ENCODE measurements at places on chromosomes 13 and 19. TPM values are rescaled to one million over a fixed set of nuclear protein-coding genes. Genes with fewer than 3 reads are reported as not detected.

DNA sequence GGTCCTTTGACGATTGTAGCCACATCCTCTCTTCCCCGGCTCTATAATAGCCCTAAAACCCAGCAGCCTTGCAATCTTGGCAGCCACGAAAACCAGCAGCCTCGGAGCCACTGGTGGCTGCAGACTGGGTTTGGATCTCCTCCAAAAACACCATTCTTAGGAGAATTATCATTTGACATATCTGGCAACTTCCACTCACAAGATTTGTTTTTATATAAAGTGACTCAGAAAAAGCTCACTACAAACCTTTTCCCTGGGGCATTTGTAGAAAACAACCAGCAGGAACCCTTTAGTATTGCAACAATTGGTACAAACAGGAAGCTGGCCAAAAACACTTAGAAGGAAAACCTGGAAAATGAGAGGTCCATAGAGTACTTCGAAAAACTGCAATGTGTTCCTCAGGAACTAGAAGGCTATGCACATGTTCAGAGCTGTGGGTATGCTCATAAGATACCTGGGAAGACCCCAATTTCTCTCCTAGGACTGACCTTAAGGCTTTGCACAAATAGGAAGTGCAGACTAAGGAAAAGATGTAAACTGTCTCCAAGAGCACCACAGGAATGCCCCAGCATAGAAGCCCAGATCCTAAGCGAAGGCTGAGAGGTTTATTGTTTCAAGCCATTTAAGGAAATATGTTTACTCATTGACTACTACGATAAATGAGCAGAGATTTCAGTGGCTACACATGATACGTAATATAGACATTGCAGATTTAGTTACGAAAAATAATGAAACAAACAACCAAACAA lies 71.2 kb downstream of the MYO16 start:
- no peak for DNase-seq

- no peak for DNase-seq
Measured at GRCh38 chr19:50008532-50008931, 16.6 kb downstream of the VRK3 start.

- DNase-seq = no peak
Measured at GRCh38 chr19:34416021-34416545, 11.9 kb downstream of the PDCD2L start.

GRCh38 chr19:33654840-33655508 lies 33.2 kb downstream of the CHST8 start:
- no peak for DNase-seq

DNA sequence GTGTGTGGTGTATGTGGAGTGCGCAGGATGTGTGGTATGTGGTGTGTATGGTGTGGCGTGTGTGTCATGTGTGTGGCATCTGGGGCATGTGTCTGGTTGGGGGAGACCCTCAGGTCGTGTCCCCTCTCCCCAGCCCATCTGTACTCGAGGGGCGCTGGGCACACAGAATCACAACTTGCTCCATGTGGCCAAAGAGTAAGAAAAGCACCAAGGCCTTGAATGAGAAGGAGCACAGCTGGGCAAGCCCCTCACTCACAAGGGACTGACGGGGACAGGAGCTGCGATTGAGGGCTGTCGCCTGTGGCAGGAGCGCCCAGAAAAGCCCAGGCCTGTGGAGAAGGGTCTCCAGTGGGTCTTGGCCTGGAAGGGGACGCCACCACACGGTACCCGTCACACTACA lies 62.8 kb downstream of the PEPD start:
- no peak for DNase-seq

DNA sequence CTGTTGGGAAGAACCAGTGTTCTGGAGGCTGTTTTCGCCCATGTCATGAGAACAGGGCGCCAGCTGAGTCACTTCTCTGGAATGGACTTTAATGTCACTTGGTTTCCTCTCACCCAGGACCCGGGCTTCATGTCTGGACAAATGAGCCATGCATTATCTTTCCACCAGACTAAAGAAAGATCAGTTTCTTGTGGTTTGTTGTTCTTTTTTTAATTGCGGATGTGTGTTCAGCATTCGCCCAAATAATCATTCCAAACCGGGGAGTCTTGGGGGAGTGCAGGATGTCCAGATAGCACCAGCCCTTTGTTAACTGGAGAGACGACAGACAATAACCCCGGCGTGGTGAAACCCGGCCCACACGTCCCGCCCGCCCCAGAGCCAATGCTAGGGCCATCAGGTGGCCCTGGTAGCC lies 102.5 kb downstream of the COL4A2 start:
- no peak for DNase-seq

DNA sequence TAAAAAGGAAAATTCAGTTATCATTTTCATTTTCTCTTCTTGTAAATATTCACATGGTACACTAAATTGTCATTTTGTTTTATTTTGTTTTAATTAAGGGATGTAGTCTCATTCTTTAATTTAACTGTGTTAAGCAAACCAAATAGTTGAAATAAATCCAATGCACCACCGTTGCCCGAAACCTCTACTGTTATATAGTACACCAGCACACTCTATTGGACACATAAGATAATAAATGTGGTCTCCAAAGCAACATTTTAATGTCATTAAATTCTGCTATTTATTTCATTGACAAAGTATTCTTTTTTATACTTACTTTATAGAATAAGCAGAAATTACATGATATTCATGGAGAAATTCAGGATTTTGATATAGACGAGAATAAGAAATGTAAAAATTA lies 156.4 kb upstream of the FREM2 start:
- DNase-seq = no peak

GRCh38 chr13:77930430-77930829 lies 11.8 kb upstream of the EDNRB start:
- no peak for DNase-seq

- no peak for DNase-seq
Measured at GRCh38 chr13:66048888-66049287, 1181.2 kb downstream of the PCDH9 start.

- DNase-seq = no peak
Measured at GRCh38 chr13:89930861-89931260, 1416.6 kb upstream of the MIR17HG start.

- DNase-seq = no peak
Measured at GRCh38 chr13:72932250-72932649, 126.6 kb upstream of the KLF5 start.

DNA sequence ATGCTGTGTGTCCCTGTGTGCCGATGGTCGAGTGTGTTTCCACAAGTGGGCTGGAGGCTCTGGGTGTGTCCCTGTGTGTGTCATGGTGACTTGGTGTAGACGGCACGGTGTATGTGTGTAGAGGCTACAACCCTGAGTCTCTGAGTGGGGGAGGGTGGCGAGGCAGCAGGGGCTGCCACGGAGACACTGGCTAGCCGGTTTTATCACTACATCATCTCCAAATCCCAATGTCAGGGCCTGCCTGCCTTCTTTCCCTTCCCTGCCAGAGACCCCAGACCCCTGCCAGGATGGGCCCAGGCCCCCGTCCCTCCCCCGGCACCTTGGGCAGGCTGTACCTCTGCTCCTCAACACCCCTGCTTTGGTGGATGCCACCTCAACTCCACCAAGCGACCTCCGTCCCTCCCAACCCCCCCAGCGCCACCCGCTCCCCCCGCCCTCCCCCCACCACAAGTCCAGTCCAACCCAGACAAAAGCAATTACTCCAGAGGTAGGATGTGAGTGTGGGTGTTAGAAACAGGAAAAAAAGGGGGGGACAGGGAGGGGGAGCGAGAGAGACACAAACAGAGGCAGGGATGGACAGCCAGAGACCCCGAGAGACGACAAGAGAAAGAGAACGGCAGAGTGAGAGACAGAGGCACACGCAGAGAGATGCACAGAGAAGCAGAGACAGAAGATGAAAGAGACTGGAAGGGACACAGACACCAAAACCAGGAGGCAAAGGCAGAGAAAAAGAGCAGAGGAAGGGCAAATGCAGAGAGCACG lies 21.6 kb upstream of the POU2F2 start:
- DNase-seq = no peak

GRCh38 chr13:103525530-103525929 lies 459.3 kb upstream of the SLC10A2 start:
- no peak for DNase-seq

DNA sequence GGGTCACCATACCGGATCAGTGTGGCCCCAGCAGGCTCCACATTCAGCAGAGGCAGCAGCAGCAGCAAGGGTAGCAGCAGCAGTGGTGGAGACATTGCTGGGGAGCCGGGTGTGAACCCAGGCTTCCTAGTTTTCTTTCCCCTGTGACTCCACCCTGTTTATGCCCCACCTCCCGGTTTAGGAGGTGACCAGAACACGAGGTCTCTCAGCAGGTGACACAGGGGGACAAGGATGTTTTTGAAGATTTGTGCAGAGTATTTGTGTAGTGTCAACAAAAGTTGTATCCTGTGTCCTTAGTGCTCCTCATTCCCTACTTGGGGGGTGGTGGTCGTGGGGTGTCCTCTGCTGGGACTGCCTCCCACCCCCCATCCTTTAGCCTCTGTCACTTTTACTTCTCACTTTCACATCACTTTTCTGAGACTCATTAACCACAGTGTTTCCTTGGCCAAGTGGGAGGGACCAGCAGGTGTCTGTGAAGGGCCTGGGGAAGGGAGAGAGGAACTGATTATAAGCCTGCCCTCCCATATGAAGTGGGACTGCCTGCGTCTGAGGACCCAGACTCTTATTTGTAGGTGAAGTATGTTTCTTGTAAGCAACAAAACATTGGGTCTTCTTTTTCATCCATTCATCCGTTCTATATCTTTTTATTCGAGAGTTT lies 15.6 kb upstream of the KCNC3 start:
- DNase-seq = no peak

GRCh38 chr13:27274631-27275030 lies 4.0 kb downstream of the RASL11A start:
- no peak for DNase-seq

- no peak for DNase-seq
Measured at GRCh38 chr13:90103099-90103784, 1244.2 kb upstream of the MIR17HG start.

GRCh38 chr13:60646620-60647019 lies 249.6 kb downstream of the TDRD3 start:
- DNase-seq = no peak

DNA sequence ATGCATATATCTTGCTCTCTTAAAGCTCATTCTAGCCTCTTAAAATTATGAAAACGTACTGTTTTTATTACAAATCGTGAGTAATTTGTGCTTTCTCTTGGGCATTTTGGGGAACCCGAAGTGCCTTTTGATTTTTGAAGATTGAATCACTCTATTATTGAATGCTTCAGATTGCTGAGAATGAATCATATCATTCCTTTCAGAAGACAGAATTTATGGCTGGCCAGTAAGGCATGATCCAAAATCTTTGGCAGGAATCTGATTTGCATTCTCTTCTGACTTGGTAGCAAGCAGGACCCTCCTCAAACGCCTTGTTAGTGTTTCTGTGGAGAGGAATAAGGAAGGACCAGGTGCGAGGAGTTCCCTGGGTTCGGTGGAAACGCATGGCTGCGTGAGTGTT lies 49.5 kb downstream of the STARD13 start:
- DNase-seq = no peak

GRCh38 chr19:55541091-55541490 lies 4.2 kb upstream of the SBK2 start:
- no peak for DNase-seq

- no peak for DNase-seq
Measured at GRCh38 chr13:42466123-42466522, 107.8 kb upstream of the TNFSF11 start.

DNA sequence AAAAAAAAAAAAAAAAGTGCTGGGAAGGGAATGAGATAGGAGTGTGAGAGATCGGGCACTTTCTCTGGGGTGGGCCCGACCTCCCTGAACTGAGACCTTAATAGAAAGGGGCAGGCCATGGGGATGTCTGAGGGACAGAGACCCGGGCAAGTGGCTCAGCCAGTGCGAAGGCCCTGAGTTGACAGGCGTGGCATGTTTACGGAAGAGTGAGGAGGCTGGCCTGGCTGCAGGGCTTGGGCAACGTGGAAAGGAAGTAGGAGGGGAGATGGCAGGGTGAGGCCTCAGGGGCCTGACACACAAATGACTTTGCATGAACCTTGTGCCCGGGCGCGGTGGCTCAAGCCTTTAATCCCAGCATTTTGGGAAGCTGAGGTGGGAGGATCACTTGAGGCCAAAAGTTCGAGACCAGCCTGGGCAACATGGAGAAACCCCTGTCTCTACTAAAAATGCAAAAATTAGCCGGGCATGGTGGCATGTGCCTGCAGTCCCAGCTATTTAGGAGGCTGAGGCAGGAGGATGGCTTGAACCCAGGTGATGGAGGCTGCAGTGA lies 13.9 kb downstream of the FCHO1 start:
- DNase-seq = peak; percentile 88

GRCh38 chr13:97387890-97388289 lies 46.1 kb upstream of the RAP2A start:
- DNase-seq = no peak

DNA sequence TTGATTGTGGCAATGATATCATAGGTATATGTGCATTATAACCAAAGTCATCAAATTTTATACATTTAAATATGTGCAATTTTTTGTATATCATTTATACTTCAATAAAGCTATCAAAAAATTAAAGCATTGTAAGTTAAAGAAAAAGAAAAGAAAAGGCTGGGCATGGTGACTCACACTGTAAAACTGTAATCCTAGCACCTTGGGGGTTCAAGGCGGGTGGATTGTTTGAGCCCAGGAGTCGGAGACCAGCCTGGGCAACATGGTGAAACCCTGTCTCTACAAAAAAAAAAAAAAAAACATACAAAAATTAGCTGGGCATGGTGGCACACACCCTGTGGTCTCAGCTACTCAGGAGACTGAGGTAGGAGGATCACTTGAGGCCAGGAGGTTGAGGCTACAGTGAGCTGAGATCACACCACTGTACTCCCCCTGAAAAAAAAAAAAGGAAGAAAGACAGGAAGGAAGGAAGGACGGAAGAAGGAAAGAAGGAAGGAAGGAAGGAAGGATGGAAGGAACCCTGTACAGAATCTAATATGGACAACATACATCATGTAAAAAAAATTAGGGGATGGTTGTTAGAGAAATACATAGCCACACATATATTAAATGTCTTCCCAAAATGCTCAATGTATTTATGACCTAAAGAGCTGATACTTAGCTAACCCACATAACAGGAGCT lies 21.7 kb upstream of the SLC25A30 start:
- no peak for DNase-seq

- no peak for DNase-seq
Measured at GRCh38 chr13:40876020-40876738, 86.8 kb downstream of the SLC25A15 start.

VSIG10L gene
- total RNA-seq = 1.8 TPM

LRFN3 gene
- 1.6 TPM for total RNA-seq

HDGFL2 gene
- 47.9 TPM for total RNA-seq

PEG3 gene
- 394 TPM for total RNA-seq

NALCN gene
- not detected for total RNA-seq

SLC25A42 gene
- 18.3 TPM for total RNA-seq

CBY2 gene
- not detected for total RNA-seq

F10 gene
- 58.4 TPM for total RNA-seq

ZNF208 gene
- not detected for total RNA-seq

EFNA2 gene
- total RNA-seq = 4.3 TPM

ZNF835 gene
- not detected for total RNA-seq

IZUMO4 gene
- total RNA-seq = 0.24 TPM

CEACAM4 gene
- not detected for total RNA-seq

Measured in HepG2 (cell line).